Osteocyte (in vitro differentiated cells): ENCODE measurements at places on chromosomes 2 and 18.

- peaks cover 7% of the 10 kb centered on the region for H3K4me1 ChIP-seq
- no peak for DNase-seq
- H3K4me3 ChIP-seq, result no peak overlapping the region
- peaks cover 3% of the 10 kb centered on the region for H3K36me3 ChIP-seq
- H3K27ac ChIP-seq, result no peak overlapping the region
These were observed 30.0 kb upstream of the KCMF1 start for GRCh38 chr2:84940831-84941412.

DNA sequence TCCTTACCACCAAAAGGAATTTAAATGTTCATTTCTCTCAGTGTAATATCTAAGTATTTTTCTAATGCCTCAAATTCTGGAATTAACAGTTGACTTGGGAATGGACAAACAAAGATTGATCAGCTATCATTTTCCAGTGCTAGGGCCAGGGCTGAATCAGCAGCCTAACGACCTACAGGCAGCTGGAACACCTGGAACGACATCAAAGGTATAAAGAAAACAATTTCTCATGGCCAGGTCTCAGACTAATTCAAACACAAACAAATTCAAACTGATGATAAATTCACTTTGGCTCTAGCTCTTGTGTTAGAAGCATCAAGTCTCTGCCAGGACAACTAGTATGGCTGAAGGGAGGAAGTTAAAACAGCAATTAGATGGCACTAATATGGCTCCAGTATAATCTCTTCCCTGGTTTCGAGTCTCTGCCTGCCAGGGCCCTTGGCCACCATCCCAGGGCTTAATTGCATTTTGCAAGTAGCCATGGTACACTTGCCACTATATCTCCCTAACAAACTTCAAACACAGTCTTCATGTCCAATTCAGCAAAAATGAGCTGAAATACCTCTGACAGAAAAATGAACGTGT is 70.2 kb upstream of the FSHR start:
- H3K27ac ChIP-seq, result no peak overlapping the region
- no peaks in the 10 kb centered on the region for H3K36me3 ChIP-seq
- DNase-seq, result no peak
- no peaks in the 10 kb centered on the region for H3K4me1 ChIP-seq
- H3K4me3 ChIP-seq, result no peak overlapping the region

DNA sequence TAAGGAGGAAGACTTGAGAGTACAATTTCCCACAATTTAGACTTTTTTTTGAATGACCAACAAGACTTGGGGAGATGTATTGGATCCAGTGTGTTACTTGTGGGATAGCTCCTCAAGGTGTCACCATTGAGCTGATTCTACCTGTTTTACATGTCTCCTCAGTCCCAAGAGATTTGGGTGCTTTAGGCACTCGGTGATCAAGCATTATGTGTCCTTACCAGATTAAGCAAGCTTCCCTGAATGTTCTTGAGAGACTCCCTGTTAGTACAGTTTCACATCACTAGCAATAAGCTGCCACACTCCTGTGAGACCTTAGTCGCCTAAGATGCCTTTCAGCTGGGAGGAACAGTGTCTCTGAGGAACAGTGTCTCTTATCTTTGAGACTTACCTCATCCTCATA is 384.3 kb upstream of the SYT4 start:
- no peak overlapping the region for H3K4me3 ChIP-seq
- peak overlapping the region; percentile 91 for H3K27ac ChIP-seq

DNA sequence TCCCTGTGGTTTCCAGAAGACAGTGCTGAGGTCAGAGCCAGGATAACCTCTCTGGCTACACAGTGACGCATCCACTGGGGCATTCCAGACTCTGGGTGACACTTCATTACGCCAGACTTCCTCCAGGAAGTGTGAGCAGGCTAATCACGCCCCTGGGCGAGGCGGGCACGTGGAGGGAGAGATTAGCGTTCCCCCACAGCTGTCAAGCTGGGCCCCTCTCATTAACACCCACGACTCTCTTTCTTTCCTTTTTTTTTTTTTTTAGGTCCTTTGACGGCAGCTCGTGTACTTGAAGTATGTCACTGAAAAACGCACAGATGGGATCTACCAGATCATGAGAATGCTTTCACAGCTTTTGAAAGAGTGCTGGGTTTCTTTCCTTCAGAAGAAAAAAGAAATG is 274.6 kb downstream of the AFF3 start:
- H3K4me1 ChIP-seq, result peaks cover 68% of the 10 kb centered on the region
- no peaks in the 10 kb centered on the region for H3K27me3 ChIP-seq
- DNase-seq, result no peak
- peaks cover 31% of the 10 kb centered on the region for H3K36me3 ChIP-seq
- peak overlapping the region; percentile 80 for H3K27ac ChIP-seq

DNA sequence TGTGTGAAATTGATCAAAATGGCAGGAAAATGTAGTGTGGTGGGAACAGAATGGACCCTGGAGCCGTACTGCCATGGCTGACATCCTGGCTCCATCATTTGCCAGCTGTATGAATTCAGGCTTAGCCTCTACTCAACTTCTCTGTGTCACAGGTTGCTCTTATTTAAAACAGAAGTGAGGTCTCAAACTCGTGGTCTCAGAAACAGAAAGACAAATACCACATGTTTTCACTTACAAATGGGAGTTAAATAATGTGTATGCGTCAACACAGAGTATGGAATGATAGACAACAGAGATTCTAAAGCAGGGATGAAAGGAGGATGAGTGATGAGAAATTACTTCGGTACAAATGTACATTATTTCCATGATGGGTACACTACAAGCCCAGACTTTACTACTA is 227.4 kb downstream of the DCC start:
- no peaks in the 10 kb centered on the region for H3K36me3 ChIP-seq
- no peaks in the 10 kb centered on the region for H3K27me3 ChIP-seq
- no peak overlapping the region for H3K4me3 ChIP-seq
- no peak overlapping the region for H3K27ac ChIP-seq
- DNase-seq, result no peak

- no peak overlapping the region for H3K27ac ChIP-seq
- H3K27me3 ChIP-seq, result no peaks in the 10 kb centered on the region
- peaks cover 13% of the 10 kb centered on the region for H3K4me1 ChIP-seq
- DNase-seq, result no peak
- no peaks in the 10 kb centered on the region for H3K36me3 ChIP-seq
These were observed 148.0 kb upstream of the ALPP start for GRCh38 chr2:232230560-232230959.

DNA sequence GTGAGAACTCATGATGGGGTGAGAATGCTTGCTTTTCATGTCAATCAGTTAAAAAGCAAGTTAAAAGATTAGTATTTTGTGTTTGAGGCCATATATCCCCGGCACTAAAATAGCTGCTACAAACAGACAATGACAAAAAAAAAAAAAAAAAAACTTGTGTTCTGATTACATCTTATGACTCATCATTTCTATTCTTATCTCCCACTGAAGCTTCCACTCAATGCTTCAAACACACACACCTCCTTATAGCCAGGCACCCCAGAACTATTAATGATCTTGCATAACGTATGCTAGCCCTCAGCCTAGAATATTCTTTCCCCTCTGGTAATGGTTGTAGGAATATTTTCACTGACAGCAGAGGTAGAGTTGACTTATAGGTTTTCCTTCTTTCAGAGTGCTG is 778.3 kb downstream of the TRIB2 start:
- peaks cover 2% of the 10 kb centered on the region for H3K27me3 ChIP-seq
- no peak for DNase-seq
- no peak overlapping the region for H3K27ac ChIP-seq
- H3K4me1 ChIP-seq, result no peaks in the 10 kb centered on the region
- no peak overlapping the region for H3K4me3 ChIP-seq
